ENCODE measurements at places on chromosomes 7 and 10.

DNA sequence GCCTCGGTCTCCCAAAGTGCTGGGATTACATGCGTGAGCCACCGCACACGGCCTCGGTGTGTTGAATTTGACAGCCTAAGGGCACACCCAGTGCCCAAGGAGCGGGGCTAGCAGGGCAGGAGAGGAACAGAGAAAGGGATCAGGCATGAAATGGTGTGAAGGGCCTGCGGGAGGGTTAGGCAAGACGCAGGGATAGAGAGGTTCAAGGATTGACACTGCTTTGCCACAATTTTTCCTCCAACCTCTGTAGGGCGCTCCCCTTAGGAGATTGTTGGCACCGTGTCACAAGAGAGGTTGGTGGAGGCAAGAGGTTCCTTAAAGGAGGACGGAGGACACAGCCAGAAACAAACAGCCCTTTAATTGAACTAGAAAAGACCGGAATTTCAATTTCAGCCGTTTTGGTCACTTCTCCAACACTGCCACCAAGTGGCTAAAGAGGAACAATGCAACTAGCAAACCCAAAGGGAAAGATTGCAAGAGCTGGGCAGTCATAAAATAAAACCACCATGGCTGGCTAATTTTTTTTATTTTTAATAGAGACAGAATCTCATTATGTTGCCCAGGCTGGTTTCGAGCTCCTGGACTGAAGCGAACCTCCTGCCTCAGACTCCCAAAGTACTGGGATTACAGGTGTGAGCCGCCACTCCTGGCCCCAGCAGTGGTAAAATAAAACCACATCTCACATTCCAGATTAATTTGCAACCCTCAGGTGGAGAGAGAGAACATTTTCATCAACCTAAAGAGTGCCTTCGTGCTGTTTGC is 6.9 kb upstream of the CREB3L2 start:
- no peak overlapping the region for H3K27ac ChIP-seq
- no peaks in the 10 kb centered on the region for H3K36me3 ChIP-seq
- peak; percentile 22 for DNase-seq
- no peak overlapping the region for H3K4me3 ChIP-seq

GRCh38 chr7:93923942-93924341 is 2.4 kb downstream of the GNG11 start:
- H3K4me1 ChIP-seq, result peaks cover 4% of the 10 kb centered on the region
- peaks cover 39% of the 10 kb centered on the region for H3K27me3 ChIP-seq
- H3K36me3 ChIP-seq, result no peaks in the 10 kb centered on the region
- DNase-seq, result no peak
- no peak overlapping the region for H3K4me3 ChIP-seq

DNA sequence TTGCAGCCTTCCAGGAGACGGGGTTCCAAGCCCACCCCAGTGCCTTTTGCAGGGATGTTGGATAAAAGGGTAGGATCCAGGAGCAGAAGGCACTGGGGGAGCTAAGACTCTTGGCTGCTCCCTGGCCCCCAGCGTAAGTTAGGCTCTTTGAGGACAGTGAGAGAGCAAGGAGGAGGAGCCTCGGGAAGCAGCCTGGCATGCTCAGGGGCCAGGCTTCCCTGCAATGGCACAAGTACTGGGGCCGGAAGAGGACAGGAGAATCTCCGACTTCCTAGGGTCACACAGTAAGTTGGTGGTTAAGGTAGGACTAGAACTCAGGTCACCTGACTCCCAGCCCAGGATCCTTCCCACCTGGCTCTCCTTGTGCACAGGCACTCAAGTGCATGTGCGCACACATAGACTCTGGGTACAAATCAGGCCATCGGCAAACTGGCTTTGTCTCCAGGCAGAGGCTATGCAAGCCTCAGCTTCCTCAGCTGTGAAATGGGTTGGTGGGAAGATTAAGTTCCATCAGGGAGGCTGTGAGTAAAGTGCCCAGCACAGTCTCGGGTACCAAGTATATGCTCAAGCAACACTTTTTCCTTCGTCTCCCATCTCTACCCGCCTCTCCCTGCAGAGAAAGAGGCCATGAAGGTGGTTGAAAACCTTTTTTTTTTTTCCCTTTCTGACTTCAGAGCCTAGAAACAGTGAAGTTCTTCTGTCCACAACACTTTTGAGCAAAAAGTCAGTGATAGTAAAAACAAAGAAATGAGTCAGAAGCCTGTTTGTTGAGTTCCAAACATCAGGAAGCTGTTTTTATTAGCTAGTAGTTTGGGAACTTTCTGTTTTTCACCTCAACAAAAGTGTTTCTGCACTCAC is 79.1 kb downstream of the NEURL1 start:
- no peak for DNase-seq
- no peaks in the 10 kb centered on the region for H3K27me3 ChIP-seq
- no peaks in the 10 kb centered on the region for H3K4me1 ChIP-seq
- no peak overlapping the region for H3K27ac ChIP-seq
- H3K36me3 ChIP-seq, result no peaks in the 10 kb centered on the region

DNA sequence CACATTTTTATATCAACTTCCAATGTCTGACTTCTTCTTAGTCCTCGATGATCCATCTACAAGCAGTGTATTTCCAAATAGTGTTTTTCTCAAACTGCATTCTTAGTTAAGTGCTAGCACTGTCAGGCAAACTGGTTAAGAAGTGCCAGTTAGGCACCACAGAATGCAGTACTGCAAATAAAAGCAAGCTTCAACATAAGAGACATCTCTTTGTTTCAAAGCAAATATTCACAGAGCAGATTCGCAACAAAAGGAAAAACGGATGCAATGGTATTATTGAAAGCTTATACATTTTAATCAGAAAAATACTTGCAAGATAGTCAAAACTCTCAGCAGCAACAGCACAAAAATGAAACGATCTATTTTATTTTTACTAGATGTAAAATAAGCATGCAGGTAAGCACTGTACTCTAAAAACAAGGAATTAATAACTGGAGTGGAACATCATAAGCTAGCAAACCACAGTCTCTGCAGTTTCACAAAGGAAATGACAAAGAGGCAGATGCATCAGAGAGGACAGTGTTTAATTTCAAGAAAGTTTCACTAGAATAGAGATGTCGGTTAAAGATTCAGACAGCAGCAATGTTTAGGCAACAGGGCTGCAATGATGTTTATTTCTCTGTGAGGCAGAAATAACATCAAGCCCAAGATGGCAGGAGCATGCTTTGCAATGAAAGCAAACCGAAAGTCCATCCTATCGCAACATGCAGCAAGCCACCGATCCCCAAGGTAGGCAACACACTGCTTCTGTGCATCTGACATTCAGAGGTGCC is 82.0 kb downstream of the FGFR2 start:
- H3K4me3 ChIP-seq, result no peak overlapping the region
- peaks cover 2% of the 10 kb centered on the region for H3K27me3 ChIP-seq

DNA sequence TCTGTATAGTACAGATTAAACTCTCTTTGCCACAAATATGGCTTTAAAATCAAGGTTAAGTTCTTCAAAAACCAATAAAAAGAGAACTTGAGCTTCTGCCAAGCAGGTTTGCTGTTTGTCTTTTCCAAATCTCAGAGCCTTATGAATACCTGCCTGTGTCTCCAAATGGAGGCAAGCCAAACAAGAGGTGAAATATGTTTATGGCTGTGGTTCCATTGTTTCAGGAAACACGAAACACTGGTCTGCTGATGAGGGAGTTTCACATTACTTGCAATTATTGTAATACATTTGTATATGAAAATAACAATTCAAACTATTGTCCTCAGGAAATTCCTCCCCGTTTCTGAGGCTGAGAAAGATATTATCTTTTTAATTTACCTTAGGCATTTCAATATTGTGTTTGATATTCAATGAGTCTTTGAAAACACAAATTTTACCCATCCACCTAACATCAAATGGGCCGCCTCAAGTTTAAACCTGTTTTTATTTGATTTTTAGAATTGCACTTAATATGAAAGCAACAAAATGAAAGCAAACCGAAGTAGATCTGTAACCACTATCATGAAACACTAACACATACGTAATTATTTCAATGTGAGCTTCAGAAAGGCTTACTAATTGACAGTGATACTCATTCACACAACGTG is 359.3 kb downstream of the HGF start:
- no peaks in the 10 kb centered on the region for H3K36me3 ChIP-seq
- DNase-seq, result no peak
- H3K27ac ChIP-seq, result no peak overlapping the region
- H3K4me3 ChIP-seq, result no peak overlapping the region

DNA sequence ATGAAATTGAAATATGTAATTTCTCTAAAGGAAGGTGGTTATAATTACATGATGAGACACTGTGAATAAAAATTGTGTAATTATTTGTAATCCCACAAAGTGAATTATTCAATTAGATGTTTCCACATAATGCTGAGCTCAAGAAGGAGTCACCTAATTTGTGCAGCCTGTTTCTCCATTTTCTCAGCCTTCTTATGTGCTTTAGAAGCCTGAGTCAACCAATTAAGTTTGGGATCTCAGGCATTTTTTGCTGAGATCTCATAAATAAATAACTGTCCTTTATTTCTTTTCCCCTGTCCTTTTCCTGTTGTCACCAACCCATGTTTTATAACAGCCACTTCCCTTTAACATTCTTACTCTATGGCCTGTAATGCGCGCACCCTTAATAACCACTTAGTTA is 506.5 kb upstream of the SEMA3D start:
- no peak for DNase-seq
- no peak overlapping the region for H3K27ac ChIP-seq
- no peaks in the 10 kb centered on the region for H3K4me1 ChIP-seq
- H3K4me3 ChIP-seq, result no peak overlapping the region

- no peak for DNase-seq
- no peak overlapping the region for H3K4me3 ChIP-seq
- no peaks in the 10 kb centered on the region for H3K27me3 ChIP-seq
- H3K27ac ChIP-seq, result no peak overlapping the region
- no peaks in the 10 kb centered on the region for H3K36me3 ChIP-seq
Measured at GRCh38 chr10:75851580-75852345, 420.3 kb downstream of the LRMDA start.

DNA sequence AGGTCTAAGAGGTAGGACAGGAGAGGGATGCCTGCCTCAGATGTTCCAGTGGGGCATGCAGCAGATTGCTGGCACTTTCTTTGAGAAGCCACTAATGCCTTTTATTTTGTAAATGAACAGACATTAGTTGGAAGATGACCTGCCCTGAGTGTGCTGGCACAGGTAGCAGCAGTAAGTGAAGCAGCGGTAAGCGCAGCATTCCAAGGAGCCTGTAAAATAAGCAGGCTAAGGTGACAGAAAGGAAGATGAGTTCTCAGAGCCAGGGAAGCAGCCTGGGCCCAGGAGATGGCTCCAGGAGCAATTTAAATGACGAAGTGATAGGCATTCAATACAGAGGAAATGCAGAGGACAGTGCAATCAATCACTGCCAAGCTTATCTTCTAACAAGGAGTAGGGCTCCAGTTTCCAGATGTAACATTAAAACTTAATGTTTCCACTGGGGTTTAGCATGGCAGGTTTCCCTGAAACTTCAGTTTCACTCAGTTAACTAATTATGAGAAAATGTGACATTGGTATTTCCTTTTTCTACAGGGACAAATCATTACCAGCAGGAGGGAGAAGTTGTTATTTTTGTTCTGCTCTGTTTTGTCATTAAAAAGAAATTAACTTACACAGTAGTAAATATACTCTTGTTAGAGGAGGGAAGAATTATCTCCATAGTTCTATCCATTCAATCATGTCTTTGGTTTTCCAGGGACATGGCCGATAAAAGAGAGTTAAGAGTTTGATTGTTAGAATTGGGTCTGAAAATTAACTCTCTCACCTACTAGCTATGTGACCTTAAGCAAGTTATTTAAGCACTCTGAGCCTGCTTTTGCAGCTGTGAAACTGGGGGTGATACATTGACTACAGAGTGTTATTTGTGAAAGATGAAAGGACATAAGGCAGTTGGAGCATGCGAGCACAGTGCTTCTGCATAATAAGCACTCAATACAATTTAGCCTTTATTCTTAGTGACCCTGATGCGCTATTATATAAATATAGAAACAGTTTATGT is 96.6 kb upstream of the PTN start:
- no peaks in the 10 kb centered on the region for H3K4me1 ChIP-seq
- no peak overlapping the region for H3K27ac ChIP-seq
- DNase-seq, result no peak
- H3K36me3 ChIP-seq, result no peaks in the 10 kb centered on the region

GRCh38 chr7:18345641-18346234 is 149.8 kb upstream of the HDAC9 start:
- peak; percentile 14 for DNase-seq
- H3K27me3 ChIP-seq, result peaks cover 2% of the 10 kb centered on the region
- H3K4me3 ChIP-seq, result no peak overlapping the region
- peaks cover 2% of the 10 kb centered on the region for H3K36me3 ChIP-seq
- no peak overlapping the region for H3K27ac ChIP-seq

DNA sequence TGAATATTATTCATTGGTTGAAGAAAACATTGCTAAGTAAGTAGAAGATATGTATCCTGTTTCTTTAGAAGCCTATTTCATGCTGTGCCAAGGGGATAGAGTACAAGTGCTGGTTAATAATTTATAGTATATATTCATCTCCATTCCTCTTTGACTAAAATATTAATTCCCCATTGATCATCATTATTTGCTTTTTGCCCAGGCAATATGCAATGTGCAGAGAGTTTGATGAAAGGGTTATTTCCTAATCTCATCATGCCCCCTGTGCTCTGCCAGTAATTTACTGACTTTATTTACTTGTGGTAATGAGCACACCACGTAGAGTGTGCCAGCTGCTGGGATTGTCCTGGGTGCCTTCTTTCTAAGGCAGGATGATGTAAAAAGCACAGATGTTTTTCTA is 180.9 kb downstream of the REEP3 start:
- no peak overlapping the region for H3K4me3 ChIP-seq
- peaks cover 48% of the 10 kb centered on the region for H3K4me1 ChIP-seq
- no peak overlapping the region for H3K27ac ChIP-seq
- H3K27me3 ChIP-seq, result no peaks in the 10 kb centered on the region
- H3K36me3 ChIP-seq, result no peaks in the 10 kb centered on the region

- peaks cover 3% of the 10 kb centered on the region for H3K27me3 ChIP-seq
- H3K36me3 ChIP-seq, result peaks cover 2% of the 10 kb centered on the region
- DNase-seq, result peak; percentile 68
Measured at GRCh38 chr10:17026686-17027485, 102.7 kb downstream of the CUBN start.

DNA sequence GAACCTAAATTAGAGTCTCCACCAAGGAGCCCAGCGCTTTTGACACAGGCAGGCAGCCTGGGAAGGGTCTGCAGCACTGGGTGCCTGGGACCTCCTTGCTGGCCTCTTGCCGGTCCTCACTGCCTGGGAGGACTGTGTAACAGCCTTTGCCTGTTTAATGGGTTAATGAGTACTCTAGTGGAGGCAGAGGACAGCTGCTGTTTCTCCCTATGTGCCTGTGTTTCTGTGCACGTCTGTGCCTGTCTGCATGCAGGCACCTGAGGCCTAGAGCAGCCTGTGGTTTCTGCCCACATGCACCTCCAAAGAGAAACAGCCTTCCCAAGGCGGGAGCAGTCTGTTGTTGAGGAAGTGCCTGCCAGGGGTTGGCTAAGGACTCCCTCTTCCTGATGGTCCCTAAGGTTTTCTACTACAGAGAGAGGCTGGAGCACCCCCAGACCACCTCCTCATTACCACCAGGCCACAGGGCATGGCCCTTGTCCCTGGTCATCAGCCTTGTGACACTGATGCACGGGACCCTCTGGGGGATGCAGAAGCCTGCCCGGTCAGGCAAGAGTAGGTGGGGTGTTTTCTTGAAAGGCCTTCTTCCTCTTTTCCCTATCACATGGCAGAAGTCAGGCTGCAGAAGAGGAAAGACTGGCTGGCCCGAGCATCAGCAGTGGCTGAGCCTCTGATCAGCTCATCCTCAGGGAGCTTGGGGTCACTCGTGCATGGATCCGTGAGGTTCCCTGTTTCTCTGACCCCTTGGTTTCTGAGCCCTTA is 14.2 kb downstream of the SLC29A3 start:
- no peaks in the 10 kb centered on the region for H3K4me1 ChIP-seq
- H3K4me3 ChIP-seq, result no peak overlapping the region
- H3K27me3 ChIP-seq, result no peaks in the 10 kb centered on the region
- no peak for DNase-seq

All from activated naive CD8-positive, alpha-beta T cell treated with anti-CD3 and anti-CD28 coated beads, Interleukin-2, amount 50 U/mL, for 24 hours (primary cell).